Fibroblast of lung (primary cell): ENCODE measurements at places on chromosomes 2 and 18.

DNA sequence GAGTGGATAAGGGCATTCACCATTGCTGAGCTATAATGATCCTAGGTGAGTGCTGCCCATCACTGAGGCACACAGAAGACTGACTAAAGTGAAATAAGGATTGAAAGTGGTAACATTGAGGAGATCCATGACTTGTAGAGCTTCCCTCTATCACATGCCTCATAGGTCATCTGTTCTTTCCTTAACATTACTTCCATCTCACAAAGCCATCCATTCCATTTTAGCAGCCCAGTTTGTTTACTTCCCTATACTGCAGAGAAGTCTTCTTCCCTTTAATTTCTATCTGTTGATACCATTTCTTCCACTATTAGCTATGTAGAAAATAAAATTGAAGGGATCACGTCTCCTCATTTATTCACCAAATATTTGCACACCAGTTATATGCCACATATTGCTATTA is 32.1 kb downstream of the ME2 start:
- DNase-seq = no peak
- no peak overlapping the region for H3K27ac ChIP-seq
- H3K4me3 ChIP-seq = no peak overlapping the region

GRCh38 chr2:14930441-14930840 is 297.9 kb downstream of the LRATD1 start:
- no peak overlapping the region for H3K27ac ChIP-seq
- H3K27me3 ChIP-seq = no peaks in the 10 kb centered on the region
- no peaks in the 10 kb centered on the region for H3K4me1 ChIP-seq
- DNase-seq = no peak
- H3K36me3 ChIP-seq = no peaks in the 10 kb centered on the region

DNA sequence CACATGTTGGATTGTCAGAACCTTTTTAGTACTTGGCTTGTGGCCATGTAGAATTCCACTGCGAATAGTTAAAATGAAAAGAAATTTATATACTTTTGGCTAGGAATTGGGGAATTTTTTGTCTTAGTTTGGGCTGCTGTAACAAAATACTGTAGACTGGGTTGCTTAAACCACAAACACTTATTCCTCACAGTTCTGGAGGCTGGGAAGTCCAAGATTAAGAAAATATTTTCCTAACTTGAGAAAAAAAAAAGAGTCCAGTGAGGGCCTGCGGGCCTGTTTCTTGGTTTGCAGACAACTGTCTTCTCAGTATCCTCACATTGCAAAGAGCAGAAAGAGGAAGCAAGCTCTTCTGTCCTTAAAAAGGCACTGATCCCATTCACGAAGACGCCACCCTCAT is 81.9 kb downstream of the CD226 start:
- H3K4me3 ChIP-seq = no peak overlapping the region
- no peak for DNase-seq
- H3K4me1 ChIP-seq = no peaks in the 10 kb centered on the region
- H3K36me3 ChIP-seq = no peaks in the 10 kb centered on the region
- H3K27me3 ChIP-seq = no peaks in the 10 kb centered on the region
- no peak overlapping the region for H3K27ac ChIP-seq

DNA sequence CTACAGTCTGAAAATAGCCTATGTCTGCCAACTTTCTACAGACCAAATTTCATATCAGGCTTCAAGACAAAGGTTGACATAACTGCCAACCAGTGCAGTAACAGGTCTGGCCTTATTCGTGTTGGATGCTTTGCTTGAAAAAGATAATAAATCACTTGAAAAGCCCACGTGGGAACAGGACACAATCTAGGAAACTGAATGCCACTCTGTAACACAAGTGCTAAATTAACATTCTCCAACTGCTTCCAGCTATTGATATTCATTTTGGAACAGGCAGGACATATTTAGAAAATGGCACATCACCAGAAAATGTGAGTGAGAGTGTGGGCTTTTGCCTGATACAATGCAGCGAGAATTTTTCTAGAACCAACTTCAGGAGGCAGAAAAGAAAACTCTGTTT is 165.9 kb upstream of the CCDC150 start:
- no peak overlapping the region for H3K4me3 ChIP-seq
- H3K36me3 ChIP-seq = no peaks in the 10 kb centered on the region
- no peak overlapping the region for H3K27ac ChIP-seq
- DNase-seq = no peak
- H3K27me3 ChIP-seq = no peaks in the 10 kb centered on the region
- H3K4me1 ChIP-seq = no peaks in the 10 kb centered on the region

DNA sequence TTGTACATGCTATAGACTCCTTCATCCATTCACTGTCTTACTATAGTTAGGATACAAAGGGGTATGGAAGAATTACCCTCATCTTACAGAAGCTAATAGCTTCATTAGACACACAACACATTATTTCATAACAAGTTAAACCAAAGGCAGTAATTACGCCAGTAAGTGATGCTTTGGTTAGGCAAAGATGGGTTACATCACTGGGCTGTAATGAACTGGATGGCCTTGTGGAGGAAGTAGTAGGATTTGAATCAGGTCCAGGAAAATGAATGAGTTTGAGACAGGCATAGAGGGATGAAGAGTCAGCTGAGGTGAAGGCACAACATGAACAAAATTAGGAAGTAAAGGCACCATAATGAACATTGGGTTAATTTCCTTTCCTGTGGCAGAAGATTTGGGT is 80.1 kb downstream of the SOCS6 start:
- H3K4me3 ChIP-seq = no peak overlapping the region
- peak; percentile 26 for DNase-seq
- peaks cover 18% of the 10 kb centered on the region for H3K4me1 ChIP-seq
- H3K36me3 ChIP-seq = no peaks in the 10 kb centered on the region
- H3K27ac ChIP-seq = no peak overlapping the region
- no peaks in the 10 kb centered on the region for H3K27me3 ChIP-seq

DNA sequence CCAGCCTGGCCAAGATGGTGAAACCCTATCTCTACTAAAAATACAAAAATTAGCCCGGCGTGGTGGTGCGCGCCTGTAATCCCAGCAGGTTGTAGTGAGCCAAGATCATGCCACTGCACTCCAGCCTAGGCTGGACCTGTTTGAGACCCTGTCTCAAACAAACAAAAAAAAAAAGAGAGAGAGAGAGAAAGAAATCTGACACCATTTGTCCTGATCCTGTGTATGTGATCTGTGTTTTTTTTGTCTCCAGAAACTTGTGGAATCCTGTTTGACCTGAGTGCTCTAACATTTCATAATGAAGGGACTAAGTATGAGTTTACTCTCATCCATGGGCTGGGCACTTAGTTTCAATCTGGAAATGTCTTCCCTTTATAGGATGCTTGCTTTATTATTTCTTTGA is 6.4 kb upstream of the ITPRIPL1 start:
- no peaks in the 10 kb centered on the region for H3K36me3 ChIP-seq
- no peak overlapping the region for H3K4me3 ChIP-seq
- H3K27ac ChIP-seq = no peak overlapping the region

DNA sequence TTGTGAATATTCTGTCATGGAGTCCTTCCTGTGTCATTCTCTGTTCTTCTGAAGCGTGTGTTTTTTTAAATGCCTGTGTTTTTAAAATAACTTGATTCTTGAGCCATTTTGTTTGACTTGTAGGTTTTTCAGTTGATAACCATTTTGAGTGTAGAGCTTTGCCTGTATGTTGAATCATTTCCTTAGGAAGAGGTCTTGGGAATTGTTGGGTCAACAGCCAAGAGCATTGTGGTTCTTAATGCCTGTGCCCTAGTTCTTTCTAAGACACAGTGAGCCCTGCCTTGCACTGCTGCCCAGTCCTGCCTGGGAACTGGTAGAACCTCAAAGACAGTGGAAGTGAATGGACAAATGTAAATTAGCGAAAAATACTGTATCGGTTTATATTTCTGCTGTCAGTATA is 25.9 kb downstream of the RAB12 start:
- DNase-seq = no peak
- no peak overlapping the region for H3K27ac ChIP-seq
- no peak overlapping the region for H3K4me3 ChIP-seq

DNA sequence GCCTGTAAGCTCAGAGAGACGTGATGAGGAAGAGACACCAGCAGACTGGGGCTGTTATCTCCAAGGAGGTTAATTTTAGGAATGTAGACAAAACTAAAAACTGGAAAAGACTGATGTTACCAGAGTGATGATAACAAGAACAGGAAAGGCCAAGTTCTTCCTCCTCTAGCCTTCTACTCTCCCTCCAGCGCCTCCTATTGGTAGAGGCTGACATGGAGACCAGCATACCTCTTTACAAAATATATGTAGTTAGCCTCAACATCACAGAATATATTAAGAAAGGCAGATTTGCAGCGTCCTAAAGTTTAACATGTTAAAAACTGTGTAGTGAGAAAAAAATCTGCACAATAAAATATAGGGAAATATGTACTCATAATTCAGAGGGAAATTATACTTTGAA is 66.0 kb downstream of the TCF4 start:
- H3K36me3 ChIP-seq = no peaks in the 10 kb centered on the region
- no peak overlapping the region for H3K4me3 ChIP-seq
- no peaks in the 10 kb centered on the region for H3K4me1 ChIP-seq
- DNase-seq = no peak

- H3K27ac ChIP-seq = no peak overlapping the region
- H3K27me3 ChIP-seq = no peaks in the 10 kb centered on the region
- DNase-seq = no peak
Measured at GRCh38 chr2:70639841-70640436, 86.3 kb upstream of the TGFA start.

DNA sequence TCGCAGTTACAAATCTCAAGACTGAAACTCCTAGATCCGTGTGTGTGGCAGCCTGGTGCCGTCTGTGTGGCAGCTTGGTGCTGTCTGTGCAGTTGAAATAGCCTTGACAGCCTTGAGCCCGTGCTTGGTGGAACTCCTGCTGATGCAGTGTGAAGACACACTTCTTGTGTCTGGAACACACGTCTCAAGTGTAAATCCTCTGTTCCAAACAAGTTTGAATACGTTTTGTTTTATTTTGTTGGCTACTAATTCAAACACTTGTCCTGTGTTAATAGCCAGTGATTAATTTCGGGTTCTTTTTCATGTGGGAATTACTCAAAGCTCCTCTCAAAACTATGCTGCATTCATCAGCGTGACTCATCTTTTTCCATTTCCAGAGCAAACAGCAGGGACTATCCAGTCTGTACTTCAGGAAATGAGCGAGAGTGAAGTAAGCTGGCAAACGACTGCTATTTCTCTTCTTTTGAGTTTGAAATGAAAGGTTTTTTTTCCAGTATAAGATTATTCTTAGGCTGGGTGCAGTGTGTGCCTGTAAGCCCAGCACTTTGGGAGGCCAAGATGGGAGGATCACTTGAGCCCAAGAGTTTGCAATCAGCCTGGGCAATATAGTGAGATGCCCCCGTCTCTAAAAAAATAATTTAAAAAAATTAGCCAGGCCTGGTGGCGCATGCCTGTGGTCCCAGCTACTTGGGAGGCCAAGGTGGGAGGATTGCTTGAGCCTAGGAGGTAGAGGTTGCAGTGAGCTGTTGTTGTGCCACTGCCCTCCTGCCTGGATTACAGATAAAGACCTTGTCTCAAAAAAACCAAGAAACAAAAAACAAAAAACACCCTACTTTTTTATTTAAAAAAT is 152.9 kb downstream of the SPP2 start:
- no peaks in the 10 kb centered on the region for H3K36me3 ChIP-seq
- no peak overlapping the region for H3K27ac ChIP-seq
- H3K4me3 ChIP-seq = no peak overlapping the region
- H3K4me1 ChIP-seq = peaks cover 2% of the 10 kb centered on the region
- no peaks in the 10 kb centered on the region for H3K27me3 ChIP-seq
- DNase-seq = peak; percentile 93

GRCh38 chr2:105627534-105627933 is 117.2 kb upstream of the NCK2 start:
- no peak overlapping the region for H3K4me3 ChIP-seq
- no peaks in the 10 kb centered on the region for H3K36me3 ChIP-seq
- H3K27me3 ChIP-seq = peaks cover 7% of the 10 kb centered on the region
- no peak for DNase-seq
- no peaks in the 10 kb centered on the region for H3K4me1 ChIP-seq
- H3K27ac ChIP-seq = no peak overlapping the region

- DNase-seq = no peak
- no peaks in the 10 kb centered on the region for H3K4me1 ChIP-seq
- no peak overlapping the region for H3K4me3 ChIP-seq
- no peaks in the 10 kb centered on the region for H3K36me3 ChIP-seq
- no peaks in the 10 kb centered on the region for H3K27me3 ChIP-seq
- H3K27ac ChIP-seq = no peak overlapping the region
Measured at GRCh38 chr18:33840212-33840593, 262.2 kb downstream of the ASXL3 start.

DNA sequence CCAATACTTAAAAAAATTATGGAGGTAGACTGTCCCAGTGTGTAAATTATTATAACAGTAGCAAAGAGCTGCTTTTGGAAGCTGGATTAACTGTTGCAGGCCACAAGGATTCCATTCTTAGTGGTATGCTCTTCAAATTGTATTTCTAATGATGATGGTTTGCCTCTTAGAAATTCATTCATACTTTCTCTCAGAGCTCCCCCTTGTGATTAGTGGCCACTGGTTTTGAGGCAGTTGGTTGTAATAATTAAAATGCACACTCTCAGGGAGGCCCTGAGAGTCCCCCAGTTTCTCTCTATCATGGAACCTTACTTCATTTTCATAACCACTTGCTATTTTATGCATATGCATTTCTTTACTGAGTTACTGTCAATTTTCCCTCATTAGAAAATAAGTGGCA is 122.5 kb downstream of the PLA2R1 start:
- no peak overlapping the region for H3K4me3 ChIP-seq
- peak; percentile 51 for DNase-seq
- H3K27ac ChIP-seq = no peak overlapping the region
- H3K4me1 ChIP-seq = no peaks in the 10 kb centered on the region
- no peaks in the 10 kb centered on the region for H3K27me3 ChIP-seq

GRCh38 chr2:152051436-152051835 is 47.4 kb downstream of the CACNB4 start:
- no peak overlapping the region for H3K4me3 ChIP-seq
- no peaks in the 10 kb centered on the region for H3K36me3 ChIP-seq
- H3K27ac ChIP-seq = no peak overlapping the region
- H3K27me3 ChIP-seq = peaks cover 3% of the 10 kb centered on the region
- no peaks in the 10 kb centered on the region for H3K4me1 ChIP-seq
- DNase-seq = no peak

DNA sequence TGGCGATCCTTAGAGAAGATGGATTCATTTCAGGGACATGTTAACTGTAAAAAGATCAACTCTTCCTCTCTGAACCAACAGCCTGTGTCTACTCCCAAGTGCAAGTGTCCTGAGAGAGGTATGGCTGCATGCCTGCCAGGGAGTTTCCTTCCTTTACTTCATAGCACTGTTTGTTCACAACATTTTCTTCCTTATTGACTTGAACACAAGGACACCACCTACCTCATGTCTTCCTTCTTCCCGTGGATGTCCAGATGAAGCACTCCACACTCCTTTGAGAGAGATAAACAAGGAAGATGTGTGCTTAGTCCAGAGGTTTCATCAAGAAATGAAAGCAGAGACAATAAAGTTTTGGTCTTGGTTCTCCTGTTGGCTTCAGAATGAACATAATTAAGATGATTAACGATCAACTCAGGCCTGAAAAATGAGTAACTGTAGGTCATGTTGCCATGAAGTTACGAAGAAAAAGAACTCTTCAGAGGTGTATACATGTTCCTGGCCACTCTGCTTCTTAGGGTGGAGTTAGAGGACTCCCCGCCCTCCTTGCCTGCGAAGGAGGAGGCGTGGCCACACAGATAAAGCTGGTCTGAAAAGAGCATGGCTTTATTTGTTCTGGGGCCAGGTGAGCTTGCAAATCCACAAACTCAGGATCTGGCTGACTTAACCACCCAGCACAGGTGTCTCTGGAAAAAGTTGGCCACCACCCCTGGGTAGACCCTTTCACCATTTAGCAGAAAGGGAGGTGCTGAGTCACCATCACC is 155.0 kb upstream of the KCTD1 start:
- H3K27me3 ChIP-seq = no peaks in the 10 kb centered on the region
- no peak overlapping the region for H3K27ac ChIP-seq
- DNase-seq = no peak
- no peaks in the 10 kb centered on the region for H3K36me3 ChIP-seq
- H3K4me3 ChIP-seq = no peak overlapping the region
